ENCODE measurements at places on chromosomes 2 and 18.

- no peak for DNase-seq
Observed at GRCh38 chr2:203450561-203450960, 84.5 kb downstream of the RAPH1 start.

- no peak for DNase-seq
Observed at GRCh38 chr2:149564983-149565382, 22.6 kb downstream of the MMADHC start.

DNA sequence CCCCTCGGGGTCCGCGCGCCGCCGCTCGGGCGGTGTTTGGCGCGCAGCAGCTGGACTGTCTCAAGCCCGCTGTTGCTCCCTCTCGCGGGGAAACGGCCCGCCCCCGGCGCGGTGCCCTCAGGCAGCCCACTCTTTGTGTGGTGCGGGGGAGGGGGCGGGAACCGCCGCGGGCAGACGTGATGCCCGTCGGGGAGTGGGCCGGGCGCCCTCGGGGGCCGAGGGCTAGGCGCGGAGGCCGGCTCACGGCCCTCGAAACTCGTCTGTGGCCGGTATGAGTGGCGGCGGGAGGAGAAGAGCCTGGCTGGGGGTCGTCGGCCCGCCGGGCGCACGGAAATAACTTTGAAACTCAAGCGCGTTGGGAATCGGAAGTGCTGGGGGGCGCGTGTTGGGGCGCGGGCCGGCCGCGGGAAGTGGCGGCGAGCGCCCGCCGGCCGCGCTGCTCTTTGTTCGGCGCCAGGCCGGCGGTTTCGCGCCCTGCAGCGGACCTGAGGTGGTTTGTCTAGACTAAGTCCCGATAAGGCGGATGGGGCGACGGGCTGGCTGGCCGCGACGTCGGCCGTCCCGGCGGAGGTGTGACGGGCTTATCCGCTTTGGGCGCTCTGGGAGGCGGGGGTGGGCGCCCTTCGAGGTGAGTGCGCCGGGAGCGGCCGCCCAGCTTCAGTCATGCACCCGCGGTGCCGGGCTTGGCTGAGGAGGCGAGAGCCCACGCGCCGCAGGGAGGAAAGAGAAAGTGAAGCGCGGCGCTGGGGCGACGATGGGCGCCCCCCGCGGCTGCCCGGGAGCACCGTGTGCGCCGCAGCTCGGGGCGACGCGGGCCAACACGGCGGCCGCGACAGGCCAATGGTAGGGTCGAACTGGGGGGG is 679 bp downstream of the PTMA start:
- DNase-seq: no peak

DNA sequence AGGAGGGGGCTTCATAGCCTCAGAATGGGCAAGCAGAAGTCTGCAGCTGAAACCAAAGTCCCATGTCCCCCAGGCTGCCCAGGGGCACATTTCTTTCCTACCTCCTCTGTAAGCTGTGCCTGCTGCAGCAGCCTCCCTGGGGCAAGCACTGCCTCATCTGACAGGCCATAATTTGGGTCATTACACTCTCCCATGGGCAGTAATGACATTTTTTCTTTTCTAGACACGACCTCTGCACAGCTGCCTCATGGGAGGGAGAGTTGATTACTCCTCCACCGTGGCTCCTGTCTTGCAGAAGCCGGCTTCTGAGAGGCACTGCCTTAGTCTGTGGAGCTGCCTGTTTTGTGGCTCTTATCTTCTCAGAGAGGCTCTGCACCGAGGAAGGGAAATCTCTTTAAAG is 268.9 kb downstream of the TDRD15 start:
- DNase-seq: no peak

GRCh38 chr2:200095436-200095835 is 140.1 kb downstream of the MAIP1 start:
- no peak for DNase-seq

DNA sequence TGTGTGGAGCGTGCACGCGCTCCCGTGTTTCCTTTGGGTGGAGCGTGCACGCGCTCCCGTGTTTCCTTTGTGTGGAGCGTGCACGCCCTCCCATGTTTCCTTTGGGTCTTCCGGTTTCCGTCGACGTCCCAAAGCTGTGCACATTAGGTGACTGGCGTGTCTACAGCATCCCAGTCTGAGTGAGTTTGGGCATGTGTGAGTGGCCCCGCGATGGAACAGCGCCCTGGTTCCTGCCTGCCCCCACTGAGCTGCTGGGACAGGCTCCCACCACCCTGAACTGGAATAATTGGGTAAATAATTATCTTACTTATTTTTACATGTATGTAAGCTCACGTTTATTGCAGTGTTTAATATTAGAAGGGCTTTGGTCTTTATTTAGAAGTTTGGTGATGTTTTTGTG is 104.2 kb downstream of the AGAP1 start:
- DNase-seq: no peak

GRCh38 chr2:14872779-14873325 is 240.3 kb downstream of the LRATD1 start:
- no peak for DNase-seq

- peak; percentile 67 for DNase-seq
Observed at GRCh38 chr2:144801766-144802165, 281.8 kb upstream of the ZEB2 start.

DNA sequence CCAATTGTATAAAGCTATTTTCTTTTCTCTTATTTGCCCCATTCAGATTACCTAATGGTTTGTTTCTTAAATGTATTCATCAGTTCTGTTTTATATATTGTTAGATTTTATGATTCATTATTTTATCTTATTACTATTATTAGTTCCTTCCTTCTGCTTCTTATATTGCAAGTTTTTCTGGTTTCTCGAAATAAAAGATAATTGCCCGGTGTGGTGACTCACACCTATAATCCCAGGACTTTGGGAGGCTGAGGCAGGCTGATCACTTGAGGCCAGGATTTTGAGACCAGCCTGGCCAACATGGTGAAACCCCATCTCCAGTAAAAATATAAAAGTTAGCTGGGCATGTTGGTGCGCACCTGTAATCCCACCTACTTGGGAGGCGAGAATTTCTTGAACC is 37.8 kb downstream of the ANTXR1 start:
- no peak for DNase-seq

DNA sequence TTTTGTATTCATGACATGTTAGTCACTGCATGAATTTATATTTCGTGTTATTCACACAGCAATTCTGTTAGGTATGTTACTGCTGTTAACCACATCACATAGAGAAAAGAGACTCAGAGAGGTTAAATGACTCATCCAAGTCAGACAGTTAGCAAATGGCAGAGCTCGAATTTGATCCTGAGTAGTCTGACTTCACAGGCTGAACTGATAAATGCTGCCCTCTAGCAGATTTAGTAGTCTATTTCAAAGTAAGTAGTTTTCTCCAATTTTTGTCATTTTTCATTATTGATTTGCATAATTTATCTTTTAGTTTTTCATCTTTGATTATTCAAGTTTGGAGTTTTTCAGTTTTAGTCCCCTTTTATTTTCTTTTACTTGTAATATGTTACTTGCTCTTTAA is 58.3 kb downstream of the WDR7 start:
- DNase-seq: peak; percentile 63

GRCh38 chr2:15260835-15261234 is 300.3 kb downstream of the NBAS start:
- no peak for DNase-seq

DNA sequence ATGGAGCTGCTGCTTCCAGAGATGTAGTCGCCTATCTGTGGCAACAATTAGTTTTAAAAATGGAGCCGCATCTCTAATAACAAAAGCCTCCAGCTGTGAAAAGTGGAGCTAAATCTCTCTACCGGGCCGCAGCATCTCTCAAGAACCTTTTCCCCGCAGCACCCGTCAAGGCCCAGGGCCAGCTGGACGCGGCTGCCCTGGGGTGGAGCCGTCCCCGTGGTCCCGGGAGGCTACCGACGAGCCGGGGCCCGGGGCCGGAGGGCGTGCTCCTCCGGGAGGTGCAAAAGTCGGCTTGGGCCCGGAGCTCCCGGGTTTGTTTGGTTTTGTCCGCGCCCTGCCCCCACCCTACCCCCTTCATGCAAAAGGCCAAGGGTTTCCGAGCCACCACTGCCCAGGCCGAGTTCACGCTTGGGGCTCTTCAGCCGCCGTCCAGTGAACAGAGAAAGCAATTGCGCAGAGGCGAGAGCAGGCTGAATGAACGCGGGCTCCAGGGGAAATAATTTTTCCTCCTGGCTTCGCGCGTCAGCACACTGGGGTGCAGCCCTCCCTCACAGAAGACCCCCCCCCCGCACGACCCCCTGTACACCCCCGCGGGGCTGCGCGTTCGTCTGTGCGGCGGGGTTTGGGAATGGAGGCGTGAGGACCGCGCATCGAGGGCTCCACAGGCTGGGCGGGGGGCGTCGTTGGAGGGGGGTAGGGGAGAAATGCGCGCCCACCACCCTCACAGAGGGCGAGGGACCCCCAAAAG is 557 bp upstream of the GREB1L start:
- DNase-seq: no peak

GRCh38 chr2:206378835-206379234 is 64.5 kb upstream of the ADAM23 start:
- no peak for DNase-seq

GRCh38 chr18:7062811-7063210 is 54.8 kb downstream of the LAMA1 start:
- DNase-seq: no peak

GRCh38 chr2:157036726-157037125 is 220.8 kb upstream of the GALNT5 start:
- DNase-seq: no peak

All from HFF-Myc (cell line).